Activated CD4-positive, alpha-beta T cell treated with anti-CD3 and anti-CD28 coated beads, Interleukin-2, amount 10 ng/mL, durations not matched to agents 7 days and 5 days (primary cell): ENCODE measurements at places on chromosomes 5 and 9. TPM values are rescaled to one million over a fixed set of nuclear protein-coding genes. Genes with fewer than 3 reads are reported as not detected.

- DNase-seq: peak; percentile 28
Measured at GRCh38 chr9:133737774-133738639, at the start of gene SARDH. SARDH (minus strand) TSS chr9:133738352; CDS start chr9:133734173, 4,179 bp downstream.

The SAPCD2 gene
- total RNA-seq: 40.6 TPM

DNA sequence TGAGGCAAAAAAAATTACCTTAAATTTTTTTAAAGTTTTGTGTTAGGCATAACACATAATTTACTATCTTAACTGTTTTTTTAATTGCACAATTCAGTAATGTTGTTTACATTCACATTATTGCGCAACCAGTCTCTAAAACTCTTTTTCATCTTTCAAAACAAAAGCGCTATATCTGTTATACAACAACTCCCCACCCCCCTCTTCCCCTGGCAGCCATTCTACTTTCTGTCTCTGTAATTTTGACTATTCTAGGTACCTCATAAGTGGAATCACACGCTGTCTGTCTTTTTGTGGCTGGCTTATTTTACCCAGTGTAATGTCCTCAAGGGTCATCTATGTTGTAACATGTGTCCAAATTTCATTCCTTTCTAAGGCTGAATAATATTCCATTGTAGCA, 241.5 kb upstream of the DMRT1 start:
- no peak for DNase-seq

The IL13 gene
- total RNA-seq: 2.5 TPM

The FCN2 gene
- not detected for total RNA-seq

DNA sequence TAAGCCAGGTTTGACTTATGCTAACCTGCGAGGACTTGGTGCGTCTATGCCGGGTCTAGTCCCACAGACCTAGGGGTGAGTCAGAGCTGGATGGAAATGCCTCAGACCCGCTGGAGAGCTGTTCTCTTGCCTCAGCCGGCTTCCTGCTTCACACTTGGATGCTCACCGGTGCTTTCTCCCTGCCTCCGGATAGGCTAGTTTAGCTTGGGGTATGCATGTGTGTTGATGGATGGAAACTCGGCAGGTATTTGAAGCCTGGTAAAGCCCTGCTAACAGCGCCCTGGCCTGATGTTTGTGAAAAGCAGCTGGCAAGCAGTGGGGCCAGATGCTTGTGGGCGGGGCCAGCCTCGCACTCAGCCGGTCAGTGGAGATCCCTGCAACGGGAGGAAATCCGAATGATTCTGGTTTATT, 29.3 kb downstream of the PRRC2B start:
- DNase-seq: no peak

DNA sequence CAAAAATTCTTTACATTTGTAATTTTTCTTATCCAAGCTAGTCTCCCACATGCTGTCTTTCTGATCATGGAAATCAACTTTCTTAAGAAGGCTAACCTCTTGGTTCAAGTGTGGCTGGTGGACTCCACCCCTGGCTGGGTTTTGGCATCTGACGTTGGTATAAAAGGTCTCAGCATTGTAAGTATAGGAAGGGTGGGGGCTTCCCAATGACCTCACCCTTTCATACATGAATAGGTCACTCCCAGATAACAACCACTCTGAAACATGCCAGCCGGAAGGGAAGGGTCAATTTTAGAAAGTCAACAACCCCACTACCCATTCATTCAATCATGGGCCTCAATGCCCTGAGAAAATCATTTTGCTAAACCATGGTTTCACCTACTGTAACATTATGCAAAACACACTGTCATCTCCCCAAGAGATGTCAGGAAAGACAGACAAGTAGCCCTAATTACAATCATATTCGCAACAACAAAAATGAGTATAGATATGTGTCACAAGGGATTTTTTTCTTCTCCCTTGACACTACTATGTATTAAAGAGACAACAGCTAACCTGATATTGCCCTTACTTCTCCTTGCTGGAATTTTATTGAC, 31.9 kb upstream of the PCSK5 start:
- no peak for DNase-seq
